Activated CD8-positive, alpha-beta T cell treated with anti-CD3 and anti-CD28 coated beads for 36 hours (primary cell): ENCODE measurements at places on chromosomes 7 and 10. TPM values are rescaled to one million over a fixed set of nuclear protein-coding genes. Genes with fewer than 3 reads are reported as not detected.

SEMA4G gene
- total RNA-seq: 1.6 TPM

ELOVL3 gene
- total RNA-seq: not detected

METTL27 gene
- not detected for total RNA-seq

PRPS1L1 gene
- not detected for total RNA-seq

SSBP1 gene
- total RNA-seq: 247 TPM

OPN1SW gene
- total RNA-seq: not detected

FAM131B gene
- 2.9 TPM for total RNA-seq

GRCh38 chr7:30888747-30889146 is 22.9 kb upstream of the AQP1 start:
- no peak for DNase-seq

DNA sequence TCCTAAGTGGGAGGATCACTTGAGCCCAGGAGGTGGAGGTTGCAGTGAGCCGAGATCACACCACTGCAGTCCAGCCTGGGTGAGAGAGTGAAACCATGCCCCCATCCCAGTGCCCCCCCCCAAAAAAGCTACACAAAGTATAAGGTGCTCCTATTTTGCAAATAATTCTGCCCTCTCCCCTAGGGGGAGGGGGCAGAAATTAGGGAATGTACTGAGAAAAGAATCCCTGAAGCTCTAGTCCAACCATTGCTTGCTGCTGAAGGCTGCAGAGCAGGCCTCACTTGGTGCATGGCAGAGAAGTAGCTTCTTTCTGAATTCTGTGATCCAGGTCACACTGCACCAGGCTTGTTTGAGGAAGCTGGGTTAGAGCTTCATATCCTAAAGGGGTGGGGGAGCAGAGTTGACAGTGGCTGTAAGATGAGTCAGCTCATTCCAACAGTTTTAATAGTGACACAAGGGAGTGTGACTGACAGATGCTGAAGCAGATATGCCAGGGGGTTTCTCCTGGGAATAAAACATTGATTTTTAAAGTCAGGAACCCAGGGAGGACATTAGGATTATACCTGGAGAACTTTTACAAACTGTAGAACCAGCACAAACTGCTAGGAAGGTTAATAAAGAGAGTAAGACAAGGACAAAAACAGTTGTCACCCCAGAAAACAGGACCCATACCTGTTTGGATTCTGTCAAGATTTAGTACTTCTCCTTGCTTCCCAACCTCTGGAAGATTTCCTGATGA is 32.8 kb upstream of the STRIP2 start:
- no peak for DNase-seq

DNA sequence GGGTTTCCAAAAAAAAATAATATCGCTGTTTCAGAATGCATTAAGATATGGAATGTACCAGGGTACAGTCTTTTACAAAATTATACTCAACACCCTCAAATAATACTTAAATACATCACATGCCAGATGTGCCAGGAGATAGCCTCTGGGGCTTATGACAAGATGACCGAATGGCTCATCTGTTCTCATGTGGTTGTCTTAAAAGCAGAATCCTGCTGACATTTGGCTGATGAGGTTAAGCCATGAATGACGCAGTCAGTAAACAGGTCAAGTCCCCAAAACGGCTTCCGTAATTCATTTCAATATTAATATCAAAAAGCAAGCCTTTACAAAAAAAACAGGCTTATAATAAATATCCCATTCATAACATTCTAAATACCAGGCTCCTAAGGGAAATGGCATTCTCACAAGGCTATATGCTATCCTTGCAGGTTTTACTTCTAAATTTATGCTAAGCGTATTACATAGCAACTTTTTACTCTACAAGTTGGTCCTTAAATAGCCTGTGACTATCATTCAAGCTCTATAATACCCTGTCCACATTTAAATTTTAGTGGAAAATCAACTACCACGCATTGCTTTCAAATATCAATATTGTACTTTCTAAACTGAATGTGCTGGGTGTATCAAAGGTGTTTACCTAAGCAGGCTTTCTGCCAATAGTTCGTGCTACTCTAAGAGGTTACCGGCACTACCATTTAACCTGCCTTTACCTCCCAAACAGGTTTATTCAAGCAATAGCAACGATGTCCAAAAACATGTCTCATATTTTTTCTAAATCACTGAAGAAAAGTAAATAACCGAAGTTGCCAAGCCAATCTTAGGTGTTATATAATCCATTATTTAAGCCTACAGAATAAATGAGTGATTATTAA is 15.6 kb downstream of the SMURF1 start:
- no peak for DNase-seq

GRCh38 chr7:69182596-69183467 is 415.4 kb upstream of the AUTS2 start:
- no peak for DNase-seq

GRCh38 chr7:70935854-70936253 is 196.1 kb upstream of the GALNT17 start:
- DNase-seq: no peak

DNA sequence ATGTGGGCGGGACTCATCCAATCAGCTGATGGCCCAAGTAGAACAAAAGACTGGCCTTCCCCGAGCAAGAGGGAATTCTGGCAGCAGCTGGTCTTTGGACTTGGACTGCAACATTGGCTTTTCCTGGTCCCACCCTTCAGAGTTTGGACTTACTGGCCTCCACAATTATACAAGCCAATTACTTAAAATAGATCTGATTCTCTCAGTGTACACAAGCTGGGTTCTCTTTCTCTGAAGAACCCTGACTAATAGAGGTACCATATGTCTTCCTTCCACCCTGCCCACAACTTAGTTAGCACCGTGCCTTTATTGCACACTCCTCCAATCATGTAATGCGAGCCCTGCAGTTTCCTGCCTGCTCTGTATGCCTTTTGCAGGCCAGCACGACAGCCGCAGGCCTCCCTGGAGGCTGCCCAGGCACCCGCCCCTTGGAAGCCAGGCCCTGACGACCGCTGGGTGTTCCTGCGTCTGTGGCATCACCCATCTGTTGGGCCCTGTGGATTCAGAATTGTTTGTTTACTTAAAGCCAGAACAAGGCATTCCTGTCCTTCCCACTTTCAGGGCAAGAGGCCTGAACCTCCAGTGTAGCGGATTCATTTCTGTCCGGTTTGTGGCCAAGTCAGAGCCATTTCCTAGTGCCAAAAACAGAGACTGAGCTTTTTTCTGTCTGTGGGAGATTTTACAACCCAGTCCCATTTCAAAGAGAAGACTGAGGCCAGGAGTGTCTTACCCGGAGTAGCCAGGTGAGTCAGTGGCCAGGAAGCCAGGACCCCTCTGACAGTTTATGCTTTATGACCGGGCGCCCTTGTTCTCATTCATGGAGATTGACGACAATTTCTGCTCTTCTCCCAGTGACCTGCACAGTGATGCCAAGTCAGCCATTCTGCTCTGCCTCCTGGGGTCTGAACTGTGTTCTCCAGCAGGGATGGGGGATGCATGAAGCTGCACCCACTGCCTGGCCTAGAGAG is 968 bp upstream of the INMT start:
- no peak for DNase-seq

GRCh38 chr10:11887381-11888227 is 64.4 kb downstream of the PROSER2 start:
- no peak for DNase-seq

DNA sequence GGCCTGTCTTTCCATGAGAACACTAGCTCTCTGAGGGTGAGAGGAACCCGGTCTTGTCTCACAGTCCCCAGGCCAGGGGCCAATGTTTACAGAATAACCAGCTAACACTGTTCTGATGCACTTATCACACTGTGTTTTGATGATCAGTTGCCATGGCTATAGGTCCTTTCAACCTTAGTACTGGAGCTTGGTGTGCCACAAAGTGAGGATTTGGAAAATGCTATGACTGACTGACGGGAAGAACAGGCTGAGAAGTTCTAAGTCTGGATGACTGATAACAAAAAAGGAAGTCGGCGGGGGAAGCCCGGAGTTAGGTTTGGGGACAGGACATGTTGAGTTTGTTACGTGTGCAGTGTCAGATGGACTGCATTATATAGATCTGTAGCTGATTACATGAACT is 141.8 kb downstream of the CTTNBP2 start:
- DNase-seq: peak; percentile 51

DNA sequence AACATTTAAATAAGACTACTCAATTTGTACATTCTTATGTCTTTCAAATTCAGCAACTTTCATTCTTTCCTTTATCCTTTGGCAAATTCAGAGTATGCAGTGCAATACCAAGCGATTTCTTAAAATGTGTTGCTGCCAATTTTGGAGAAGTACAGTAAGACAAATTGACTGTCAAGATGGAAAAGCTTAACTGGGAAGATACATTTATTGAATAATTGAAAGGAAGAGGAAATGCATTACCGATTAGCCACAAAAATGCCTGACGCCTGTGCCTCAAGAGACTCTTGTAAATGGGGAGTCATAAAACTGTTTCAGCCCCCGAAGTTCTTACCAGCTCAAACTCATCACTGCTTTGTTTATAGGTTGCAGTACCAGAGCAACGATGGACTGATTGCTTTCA is 373.3 kb upstream of the GALNT17 start:
- no peak for DNase-seq

DNA sequence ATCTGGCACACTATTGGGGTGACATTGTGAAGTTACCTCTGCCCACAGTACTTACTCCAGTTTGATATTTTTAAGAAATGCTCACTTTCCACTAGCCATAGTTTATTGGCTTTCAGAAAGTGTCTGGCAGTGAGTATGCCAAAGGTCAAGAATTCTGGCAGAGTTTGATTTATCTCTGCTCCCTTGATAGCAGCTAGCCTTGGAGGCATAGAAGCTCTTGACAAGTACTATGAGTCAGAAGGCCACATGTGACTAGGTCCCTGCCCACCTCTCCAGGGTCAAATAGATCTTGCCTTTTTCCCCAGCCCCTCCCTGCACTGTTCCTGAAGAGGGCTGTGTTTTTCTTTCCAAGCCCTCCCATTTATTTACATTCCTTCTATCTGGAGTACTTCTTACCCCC is 202.2 kb downstream of the AUTS2 start:
- DNase-seq: no peak

GRCh38 chr7:81158189-81158588 is 239.3 kb upstream of the SEMA3C start:
- no peak for DNase-seq

- DNase-seq: peak; percentile 77
These were observed 449.7 kb upstream of the KLF6 start for GRCh38 chr10:4234661-4235060.

GRCh38 chr7:70591643-70592042 is 540.3 kb upstream of the GALNT17 start:
- DNase-seq: no peak

- no peak for DNase-seq
These were observed 3.9 kb upstream of the CUX1 start for GRCh38 chr7:101813402-101814019.

DNA sequence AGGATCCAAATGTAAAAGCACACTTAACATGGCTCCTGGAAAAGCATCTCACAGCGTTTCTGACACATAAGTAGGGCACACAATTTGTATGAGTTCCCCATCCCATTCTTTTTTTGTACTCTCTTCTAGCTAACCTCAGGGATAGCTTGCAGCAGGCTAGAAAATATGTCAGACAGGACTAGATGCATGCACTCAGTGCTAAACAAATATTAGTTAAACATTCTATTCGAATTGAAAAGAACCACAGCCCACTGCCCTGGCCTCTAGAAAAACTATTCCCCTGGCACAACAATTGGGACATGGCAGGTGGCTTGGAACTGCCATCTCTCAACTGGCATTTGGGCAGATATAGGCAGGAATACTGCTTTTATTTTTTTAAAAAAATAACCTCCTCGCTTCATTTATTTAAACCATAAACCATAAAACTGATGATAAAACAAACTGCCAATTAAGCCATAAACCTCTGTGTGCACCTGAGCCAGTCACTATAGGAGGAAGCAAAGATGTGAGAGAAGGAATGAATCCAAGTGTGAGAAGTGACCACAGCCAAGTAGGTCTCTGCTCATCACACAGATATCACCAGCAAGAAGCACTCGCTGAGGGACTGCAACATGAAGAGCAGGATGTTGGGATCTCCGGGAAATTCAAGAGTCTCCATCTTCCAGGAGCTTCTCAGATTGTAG is 394.1 kb downstream of the NEBL start:
- no peak for DNase-seq

GRCh38 chr10:3779158-3779741 is 5.8 kb downstream of the KLF6 start:
- no peak for DNase-seq

DNA sequence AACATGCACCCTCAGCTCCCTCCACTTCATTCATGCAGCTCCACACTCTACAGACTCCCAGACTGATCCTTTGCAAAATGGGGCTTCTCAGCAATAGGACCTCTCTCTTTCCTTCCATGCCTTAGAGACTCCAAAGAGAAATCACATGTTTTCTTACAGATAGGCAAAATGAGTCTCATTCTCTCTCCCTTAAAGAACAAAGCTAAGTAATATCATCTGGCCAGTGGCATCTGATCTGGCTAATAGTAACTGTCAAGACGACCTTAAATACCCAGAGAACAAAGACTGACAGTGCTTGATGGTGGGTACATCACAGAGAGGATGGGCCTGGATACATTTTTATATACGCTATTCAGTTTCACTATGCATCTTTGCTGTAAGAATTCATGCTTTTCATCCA is 43.1 kb upstream of the CALD1 start:
- DNase-seq: no peak

GRCh38 chr10:69151984-69152383 is 28.0 kb downstream of the VPS26A start:
- peak; percentile 7 for DNase-seq

GRCh38 chr10:34537629-34538231 is 277.4 kb downstream of the PARD3 start:
- no peak for DNase-seq

DNA sequence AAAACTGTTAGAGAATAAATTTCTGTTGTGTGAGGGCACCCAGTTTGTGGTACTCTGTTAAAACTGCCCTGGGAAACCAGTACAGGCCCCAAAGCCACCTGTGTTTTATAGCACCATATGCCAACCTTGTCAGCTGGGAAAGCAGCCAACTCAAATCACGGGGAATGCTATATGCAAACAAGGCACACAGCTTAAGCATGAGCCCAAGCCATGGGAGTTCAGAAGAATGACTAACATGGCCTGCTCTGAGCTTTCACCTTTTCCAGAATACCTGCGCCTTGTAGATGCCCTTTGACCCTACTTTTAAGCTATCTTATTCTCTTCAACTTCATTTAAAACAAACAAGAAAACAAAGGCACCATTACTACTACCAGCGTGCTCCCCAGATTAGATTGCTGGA is 5.5 kb upstream of the SLC25A13 start:
- no peak for DNase-seq

DNA sequence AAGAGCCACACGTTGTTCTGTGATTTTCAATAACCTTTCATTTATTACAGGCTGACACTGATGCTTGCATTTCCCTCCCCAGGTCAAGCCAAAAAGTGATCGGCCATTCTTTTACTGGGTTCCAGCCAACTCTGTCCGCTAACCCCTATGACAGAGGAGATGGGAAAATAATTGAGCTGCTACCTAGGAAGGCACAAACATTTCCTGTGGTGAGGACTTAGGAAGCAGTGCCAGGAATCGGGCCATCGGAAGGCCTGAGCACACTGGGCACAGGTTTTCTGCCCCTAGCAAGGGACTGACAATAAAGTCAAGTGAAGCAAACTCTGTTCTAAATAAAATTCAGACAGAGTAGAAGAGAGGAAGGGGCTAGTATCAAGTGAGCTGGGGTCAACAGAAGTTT is 313.0 kb upstream of the AOAH start:
- DNase-seq: no peak
